ENCODE measurements at places on chromosomes 4 and X.

GRCh38 chr4:105633241-105633640 lies 75.2 kb downstream of the INTS12 start:
- DNase-seq = no peak

DNA sequence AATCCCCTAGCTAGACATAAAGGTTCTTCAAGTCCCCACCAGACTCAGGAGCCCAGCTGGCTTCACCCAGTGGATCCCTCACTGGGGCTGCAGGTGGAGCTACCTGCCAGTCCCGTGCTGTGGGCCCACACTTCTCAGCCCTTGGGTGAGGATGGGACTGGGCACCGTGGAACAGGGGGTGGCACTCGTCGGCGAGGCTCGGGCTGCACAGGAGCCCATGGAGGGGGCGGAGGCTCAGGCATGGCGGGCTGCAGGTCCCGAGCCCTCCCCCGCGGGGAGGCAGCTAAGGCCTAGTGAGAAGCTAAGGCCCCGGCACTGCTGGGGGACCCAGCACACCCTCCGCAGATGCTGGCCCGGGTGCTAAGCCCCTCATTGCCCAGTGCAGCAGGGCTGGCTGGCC lies 16.1 kb upstream of the ACSL4 start:
- DNase-seq = no peak

- DNase-seq = no peak
Observed at GRCh38 chr4:136150046-136150445, 1382.2 kb downstream of the PCDH18 start.

- DNase-seq = no peak
Observed at GRCh38 chr4:81884986-81885385, 413.3 kb upstream of the RASGEF1B start.

All from astrocyte (in vitro differentiated cells and primary cell).